ENCODE measurements at places on chromosomes 1 and 21. TPM values are rescaled to one million over a fixed set of nuclear protein-coding genes. Genes with fewer than 3 reads are reported as not detected.

The RIMKLA gene
- total RNA-seq = not detected

The ANGPTL7 gene
- 0.34 TPM for total RNA-seq

The CR1L gene
- not detected for total RNA-seq

The KLHL20 gene
- total RNA-seq = 22.3 TPM

Data from cardiac ventricle fibroblast (primary cell).